Stimulated activated CD4-positive, alpha-beta T cell treated with anti-CD3 and anti-CD28 coated beads, Interleukin-15, amount 100 ng/mL, for 1 hour (primary cell): ENCODE measurements at places on chromosomes 4 and X.

GRCh38 chr4:5998333-5998936, 19.8 kb downstream of the C4orf50 start:
- DNase-seq: peak; percentile 8

- no peak for DNase-seq
These were observed 9.4 kb downstream of the LETM1 start for GRCh38 chr4:1846580-1846979.

DNA sequence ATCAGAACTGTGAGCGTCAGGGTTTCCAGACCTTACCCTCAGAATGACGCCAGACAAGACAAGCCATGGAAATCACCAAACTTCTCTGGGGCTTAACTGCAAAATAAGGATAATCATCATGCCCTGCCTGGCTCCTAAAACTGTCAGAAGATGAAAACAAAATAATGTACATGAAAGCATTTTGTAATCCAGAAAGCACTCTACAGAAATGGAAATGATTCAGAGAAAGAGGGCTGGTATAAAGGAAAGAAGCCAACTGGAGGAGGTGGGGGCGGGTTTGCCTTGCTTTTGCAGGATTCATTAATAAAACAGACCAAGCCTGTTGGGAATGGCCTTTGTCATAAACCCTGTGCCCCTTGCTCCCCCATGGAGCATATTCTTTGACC, 47.3 kb downstream of the SEPSECS start:
- no peak for DNase-seq

GRCh38 chr4:122227202-122227601, 75.1 kb downstream of the BLTP1 start:
- no peak for DNase-seq

GRCh38 chrX:108148524-108148923, 56.9 kb downstream of the ATG4A start:
- DNase-seq: no peak

DNA sequence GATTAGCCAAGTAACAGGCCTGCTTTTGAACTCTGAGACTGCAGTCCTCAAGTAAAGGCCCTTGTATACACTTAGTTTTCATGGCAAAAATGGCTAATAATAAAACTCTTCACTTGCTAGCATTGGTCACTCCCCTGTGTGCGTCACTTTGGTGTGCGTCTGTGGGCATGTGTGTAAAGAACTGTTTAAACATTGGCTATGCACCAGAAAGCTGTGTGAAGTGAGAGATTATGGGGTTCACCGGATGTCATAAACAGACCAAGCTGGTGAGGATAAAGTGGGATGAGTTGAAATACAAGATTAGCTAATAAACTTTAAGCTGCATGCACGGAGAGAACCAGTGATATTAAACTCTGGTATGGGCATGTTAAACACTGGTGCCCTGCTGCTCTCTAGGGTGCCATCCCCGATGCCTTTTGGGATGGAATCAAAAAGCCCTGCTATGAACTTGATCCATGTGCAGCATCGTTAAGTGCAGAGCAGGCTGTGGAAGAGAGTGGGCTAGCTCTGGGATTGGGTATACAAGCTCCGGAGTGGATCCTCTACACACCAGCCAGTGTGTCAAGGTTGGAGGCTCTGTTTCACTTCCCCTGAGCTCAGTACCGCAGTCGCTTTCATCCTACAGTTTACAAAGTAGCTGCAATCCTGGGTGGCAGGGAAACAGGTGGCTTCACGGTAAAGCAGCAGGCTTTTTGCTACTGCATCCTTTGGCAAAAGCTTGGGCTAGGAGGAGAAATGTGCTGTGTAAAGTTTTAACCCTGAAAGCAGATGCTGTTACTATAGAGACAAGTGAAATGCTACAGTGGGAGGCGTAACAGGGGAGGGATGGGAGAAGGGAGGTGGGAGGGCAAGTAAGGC, 108.3 kb upstream of the SLC4A4 start:
- no peak for DNase-seq

- no peak for DNase-seq
These were observed 36.8 kb downstream of the GPRIN3 start for GRCh38 chr4:89270792-89271191.

- DNase-seq: no peak
These were observed 1.7 kb downstream of the PHF8 start for GRCh38 chrX:54042609-54043021.

DNA sequence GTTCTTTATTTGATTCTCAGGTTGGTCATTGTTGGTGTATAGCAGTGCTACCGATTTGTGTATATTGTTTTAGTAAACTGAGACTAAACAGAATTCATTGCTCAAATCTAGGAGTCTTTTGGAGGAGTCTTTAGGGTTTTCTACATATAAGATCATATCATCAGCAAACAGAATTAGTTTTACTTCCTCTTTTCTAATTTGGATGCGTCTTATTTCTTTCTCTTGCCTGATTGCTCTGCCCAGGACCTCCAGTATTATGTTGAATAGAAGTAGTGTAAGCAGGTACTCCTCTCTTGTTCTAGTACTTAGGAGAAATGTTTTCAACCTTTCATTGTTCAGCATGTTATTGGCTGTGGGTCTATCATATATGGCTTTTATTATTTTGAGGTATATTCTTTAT, 92.6 kb downstream of the IQCM start:
- no peak for DNase-seq

DNA sequence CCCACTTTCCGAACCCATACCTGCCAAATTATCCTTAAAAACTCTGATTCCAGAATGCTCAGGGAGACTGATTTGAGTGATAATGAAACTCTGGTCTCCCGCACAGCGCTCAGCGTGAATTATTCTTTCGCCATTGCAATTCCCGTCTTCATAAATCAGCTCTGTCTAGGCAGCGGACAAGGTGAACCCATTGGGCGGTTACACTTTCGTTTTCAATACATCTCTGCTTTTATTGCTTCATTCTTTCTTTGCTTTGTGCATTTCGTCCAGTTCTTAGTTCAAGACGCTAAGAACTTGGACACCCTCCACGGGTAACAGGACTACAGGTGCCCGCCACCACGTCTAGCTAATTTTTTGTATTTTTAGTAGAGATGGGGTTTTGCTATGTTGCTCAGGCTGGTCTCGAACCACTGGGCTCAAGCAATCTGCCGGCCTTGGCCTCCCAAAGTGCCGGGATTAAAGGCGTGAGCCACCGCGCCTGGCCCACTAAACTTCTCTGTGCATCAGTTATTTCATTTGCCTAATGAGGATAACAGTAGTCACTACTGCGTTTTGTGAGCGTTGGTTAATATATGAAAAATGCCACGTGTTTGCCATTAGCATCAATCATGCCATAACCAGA, 936 bp upstream of the PGK1 start:
- no peak for DNase-seq

- DNase-seq: no peak
These were observed 66.0 kb downstream of the FBXO8 start for GRCh38 chr4:174217273-174218126.

DNA sequence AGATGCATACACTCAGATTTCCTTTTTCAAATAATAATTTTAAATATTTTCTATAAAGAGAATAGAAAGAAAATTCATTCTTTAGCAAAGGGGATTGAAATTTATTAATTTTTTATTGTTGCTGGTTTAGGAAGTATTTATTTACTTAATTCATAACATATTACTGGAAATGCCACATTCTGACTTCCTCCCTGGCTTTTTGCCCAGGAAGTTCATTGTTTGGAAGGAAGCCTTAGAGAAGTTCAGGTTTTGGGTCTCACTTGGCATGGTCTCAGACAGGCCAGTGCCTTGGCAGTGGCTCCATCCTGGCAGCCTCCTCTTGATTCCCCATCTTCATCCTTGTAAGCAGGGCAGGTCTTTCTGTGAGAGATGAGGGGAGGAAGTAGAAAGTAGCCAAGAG, 50.5 kb downstream of the IL15 start:
- no peak for DNase-seq

- DNase-seq: no peak
These were observed 101.7 kb upstream of the KLF8 start for GRCh38 chrX:56130436-56130835.

DNA sequence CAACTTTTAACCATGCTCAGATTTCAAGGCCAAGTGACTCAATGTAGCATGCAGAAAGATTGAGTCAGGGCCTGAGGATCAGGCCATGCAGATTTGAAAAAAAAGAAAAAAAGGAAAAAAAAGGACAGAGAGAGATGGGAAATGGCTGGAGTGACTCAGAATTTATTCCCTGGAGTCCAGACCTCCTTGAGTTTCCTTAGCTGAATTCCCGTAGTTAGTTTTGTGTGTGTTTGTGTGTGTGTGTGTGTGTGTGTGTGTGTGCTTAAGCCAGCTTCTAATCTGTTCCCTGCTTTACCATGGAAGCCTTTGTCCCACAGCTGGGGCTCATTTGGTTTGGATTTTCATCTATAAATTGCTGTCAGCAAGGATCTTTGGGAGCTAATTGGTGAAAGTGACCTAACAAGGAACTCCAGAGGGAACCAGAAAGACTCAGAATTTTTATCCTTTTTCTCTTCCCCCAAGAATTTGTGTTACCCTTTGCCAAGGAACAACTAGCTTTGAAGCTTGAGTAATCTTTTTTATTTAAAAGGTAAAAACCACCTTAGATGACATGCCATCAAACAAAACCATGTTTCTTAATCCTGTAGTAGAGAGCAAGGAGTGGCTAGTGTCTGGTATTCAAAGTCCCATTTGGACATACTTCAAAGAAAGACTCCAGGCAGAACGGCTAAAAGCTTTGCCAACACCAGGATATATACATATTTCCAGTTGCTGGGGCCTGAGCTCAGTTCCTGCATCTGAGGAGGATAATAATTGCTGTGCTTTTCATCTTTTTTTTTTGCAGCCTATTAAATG, 109.0 kb upstream of the DDIT4L start:
- no peak for DNase-seq

DNA sequence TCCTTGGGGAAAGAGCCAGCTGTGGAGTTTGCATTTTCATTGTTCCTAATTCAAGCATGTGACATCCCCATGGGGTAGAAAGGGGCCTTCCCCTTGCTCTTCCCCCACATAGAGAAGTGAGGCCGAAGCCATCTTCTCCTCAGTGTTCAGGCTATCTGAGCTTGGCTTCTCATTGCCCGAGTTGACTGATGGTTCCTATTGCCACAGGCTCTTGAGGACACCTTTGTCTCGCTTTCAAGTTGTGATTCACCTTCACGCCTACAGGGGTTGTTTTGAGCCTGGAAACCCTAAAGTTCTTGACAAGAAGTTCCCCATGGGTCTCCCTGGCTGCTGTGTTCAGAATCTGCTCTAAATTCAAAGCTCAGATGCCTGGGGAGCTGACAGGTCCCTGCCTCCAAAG, 25.0 kb downstream of the CCNQ start:
- DNase-seq: no peak

DNA sequence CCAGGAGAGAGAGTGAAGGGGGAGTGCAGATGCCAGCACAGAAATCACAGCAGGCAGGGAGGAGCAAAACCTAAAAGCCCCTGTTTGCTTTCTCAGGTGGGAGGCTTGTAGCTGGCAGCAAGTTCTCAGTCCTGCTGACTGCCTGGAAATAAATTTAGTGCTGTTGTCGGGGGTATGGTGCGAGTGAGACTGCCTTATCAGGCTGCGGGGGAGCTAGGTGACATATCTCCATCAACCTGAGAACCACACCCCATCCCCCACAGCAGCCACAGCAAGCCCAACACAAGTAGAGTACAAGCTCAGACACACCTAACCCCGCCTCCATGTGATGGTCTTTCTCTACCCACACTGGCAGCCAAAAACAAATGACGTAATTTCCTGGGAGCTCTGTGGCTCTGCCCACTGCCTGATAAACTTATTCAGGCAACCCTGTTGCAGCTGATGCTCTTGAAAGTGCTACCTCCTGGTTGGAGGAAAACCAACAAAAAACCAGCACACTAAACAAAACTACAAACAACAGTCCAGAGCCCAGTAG, 953.4 kb upstream of the NDST4 start:
- no peak for DNase-seq

- no peak for DNase-seq
These were observed 62.5 kb downstream of the PPEF1 start for GRCh38 chrX:18769812-18770573.

- no peak for DNase-seq
These were observed 373.7 kb upstream of the FTHL17 start for GRCh38 chrX:31445542-31445941.

- no peak for DNase-seq
These were observed 6.6 kb downstream of the KIT start for GRCh38 chr4:54664400-54664799.

- no peak for DNase-seq
These were observed 25.8 kb upstream of the FAM193A start for GRCh38 chr4:2510351-2511259.

DNA sequence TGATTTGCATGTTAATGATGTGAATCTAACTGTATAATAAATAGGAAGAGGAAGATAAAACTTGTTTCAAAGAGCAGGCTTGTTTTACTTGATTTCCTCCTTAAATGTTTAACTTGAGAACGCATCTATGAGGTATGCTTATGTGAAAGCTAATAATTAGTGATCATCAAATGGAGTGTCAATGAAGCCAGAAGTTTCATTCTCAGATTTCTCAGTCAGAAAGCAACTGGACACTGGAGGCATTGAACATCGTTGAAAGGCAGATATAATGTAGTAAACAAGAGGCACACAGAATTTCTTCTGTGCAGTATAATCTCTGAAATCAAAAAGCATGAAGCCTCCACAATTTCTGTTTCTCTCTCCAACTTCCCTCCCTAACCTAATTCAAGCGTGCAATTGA, 672.9 kb downstream of the ADGRL3 start:
- no peak for DNase-seq
